ENCODE measurements at places on chromosomes 5 and 9. TPM values are rescaled to one million over a fixed set of nuclear protein-coding genes. Genes with fewer than 3 reads are reported as not detected.

Gene ADAMTSL2
- under 0.01 TPM for total RNA-seq

Gene BHMT2
- 34.5 TPM for total RNA-seq

Gene DIMT1
- total RNA-seq, result 35.4 TPM

Gene ARHGEF37
- 0.64 TPM for total RNA-seq

Gene CREB3
- 107 TPM for total RNA-seq

Gene TCERG1
- 71.7 TPM for total RNA-seq

Gene ERBIN
- total RNA-seq, result 132 TPM

Gene RIGI
- total RNA-seq, result 8.7 TPM

Gene JAKMIP2
- 3.2 TPM for total RNA-seq

Gene MARCHF11
- total RNA-seq, result not detected

Gene WNK2
- total RNA-seq, result not detected

Gene PALM2AKAP2
- 24.5 TPM for total RNA-seq

Gene MORN5
- not detected for total RNA-seq

Gene FAM170A
- not detected for total RNA-seq

Gene ABLIM3
- total RNA-seq, result 32.8 TPM
